Hypothalamus (tissue), 51 donors: ENCODE measurements at places on chromosomes 5 and 9.

DNA sequence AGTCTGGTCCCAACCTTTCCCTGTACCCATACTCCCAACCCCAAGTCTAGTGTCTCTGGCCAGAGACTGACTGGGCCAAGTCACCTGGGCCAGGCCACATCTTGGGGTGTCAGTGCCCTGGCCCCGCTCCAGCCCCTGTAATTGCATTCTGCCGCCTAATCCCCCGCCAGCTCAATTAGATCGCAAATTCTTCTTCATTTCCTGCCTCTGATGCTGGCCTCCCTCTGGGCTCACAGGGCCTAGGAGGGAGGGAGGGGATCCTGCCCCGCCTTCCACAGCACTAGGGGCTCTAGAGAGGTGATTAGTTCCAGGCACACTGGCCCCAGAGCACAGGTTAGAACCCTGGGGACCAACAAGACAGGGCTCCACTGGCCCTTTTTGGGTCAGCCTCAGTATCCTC, 5.5 kb downstream of the CXXC5 start:
- DNase-seq = no peak

- DNase-seq = no peak
Observed at GRCh38 chr9:75039009-75039408, 10.9 kb upstream of the CARNMT1 start.

GRCh38 chr5:56212130-56212879, 20.8 kb downstream of the ANKRD55 start:
- DNase-seq = no peak

DNA sequence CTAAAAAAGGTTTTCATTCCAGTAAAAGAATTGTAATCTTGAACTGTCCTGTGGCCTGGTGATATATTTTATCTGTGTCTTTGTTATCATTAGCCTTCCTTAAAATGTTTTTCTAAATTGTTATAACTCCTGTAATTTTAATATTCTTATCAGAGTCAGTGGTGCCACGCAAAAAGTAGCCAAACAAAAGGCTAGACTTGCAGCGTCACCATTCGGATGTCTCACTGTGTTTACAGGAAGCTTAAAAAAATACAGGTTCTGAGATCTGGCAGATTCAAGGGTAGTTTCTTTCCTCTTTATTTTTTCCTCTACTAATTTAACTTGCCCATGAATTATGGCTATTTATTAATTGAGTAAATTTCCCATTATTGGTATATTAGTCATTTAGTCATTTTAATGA, 362.3 kb downstream of the MAT2B start:
- no peak for DNase-seq

DNA sequence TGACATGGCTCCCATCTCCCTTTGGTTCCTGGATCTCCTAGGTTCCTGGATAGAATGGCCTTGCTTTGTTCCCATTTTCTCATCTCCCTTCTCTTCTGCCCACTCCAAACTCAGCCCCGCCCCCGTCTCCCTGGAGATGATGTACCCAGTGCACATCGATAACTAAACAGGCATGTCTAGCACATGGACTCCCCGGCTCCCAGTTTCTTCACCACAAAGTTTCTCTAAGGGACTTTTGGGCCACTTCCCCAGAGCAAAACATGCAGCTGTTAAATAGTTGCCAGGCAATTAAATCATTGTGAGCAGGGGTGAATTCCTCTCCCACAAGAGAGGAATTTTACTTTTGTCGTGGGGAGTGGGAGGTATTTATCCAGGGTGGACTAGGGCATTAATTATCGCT, 259.0 kb downstream of the GADD45G start:
- DNase-seq = no peak

DNA sequence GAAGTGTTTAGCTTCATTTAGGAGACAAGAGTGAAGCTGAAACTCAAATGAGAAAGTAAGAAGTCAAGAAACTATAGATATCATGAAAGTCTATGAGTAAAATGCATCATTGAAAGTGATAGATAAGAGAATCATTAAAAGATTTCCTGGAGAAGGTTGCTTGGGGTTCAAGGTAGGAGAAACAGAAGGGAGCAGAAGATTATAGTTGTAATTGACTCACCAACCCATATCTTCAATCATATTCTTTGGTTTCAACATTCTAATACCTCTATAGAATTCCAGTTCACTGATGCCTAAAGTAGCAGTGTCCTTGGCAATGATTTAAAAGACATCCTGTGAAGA, 365.7 kb upstream of the RIOK2 start:
- DNase-seq = no peak

- DNase-seq = no peak
Observed at GRCh38 chr5:169029037-169029436, 271.9 kb downstream of the SLIT3 start.

GRCh38 chr5:135433681-135434426, 13.3 kb downstream of the DCANP1 start:
- DNase-seq = no peak

- no peak for DNase-seq
Observed at GRCh38 chr9:93895535-93895934, 59.6 kb downstream of the BARX1 start.

GRCh38 chr5:53545744-53546143, 14.7 kb upstream of the NDUFS4 start:
- DNase-seq = no peak

GRCh38 chr5:106417163-106417562, 1253.6 kb downstream of the EFNA5 start:
- DNase-seq = no peak

GRCh38 chr9:26066237-26066636, 388.0 kb upstream of the TUSC1 start:
- no peak for DNase-seq

- DNase-seq = no peak
Observed at GRCh38 chr9:101593345-101593744, 1.4 kb downstream of the PPP3R2 start.

GRCh38 chr5:132418881-132419280, 49.4 kb downstream of the SLC22A5 start:
- DNase-seq = no peak

DNA sequence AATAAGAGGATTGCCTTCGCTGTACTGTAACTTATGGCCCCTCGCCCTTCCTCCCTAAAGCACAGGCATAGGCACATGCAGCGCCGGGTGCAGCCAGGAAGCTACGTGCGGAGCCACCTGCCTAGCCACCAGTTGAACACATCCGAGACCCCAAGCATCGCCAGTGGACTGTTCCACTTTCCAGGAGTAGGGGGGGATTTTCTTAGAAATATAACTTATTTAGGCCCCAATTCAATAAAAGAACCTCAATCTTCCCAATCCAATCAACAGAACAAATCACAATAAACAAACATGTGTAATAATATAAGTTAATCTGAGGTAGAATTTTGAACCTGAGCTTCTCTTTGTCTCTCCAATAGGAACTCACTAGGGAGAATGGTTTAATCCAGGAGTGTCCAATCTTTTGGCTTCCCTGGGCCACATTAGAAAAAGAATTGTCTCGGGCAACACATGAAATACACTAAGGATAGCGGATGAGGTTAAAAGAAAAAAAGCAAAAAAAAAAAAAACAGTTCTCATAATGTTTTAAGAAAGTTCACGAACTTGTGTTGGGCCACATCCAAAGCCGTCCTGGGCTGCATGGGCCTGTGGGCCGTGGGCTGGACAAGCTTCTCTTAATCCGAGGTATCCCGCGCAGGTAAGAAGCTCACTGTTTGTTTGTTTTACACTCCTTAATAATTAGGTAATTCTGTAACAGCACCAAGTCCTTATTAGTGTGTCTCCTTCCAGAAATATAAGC, 22.0 kb upstream of the NIPBL start:
- DNase-seq = no peak

DNA sequence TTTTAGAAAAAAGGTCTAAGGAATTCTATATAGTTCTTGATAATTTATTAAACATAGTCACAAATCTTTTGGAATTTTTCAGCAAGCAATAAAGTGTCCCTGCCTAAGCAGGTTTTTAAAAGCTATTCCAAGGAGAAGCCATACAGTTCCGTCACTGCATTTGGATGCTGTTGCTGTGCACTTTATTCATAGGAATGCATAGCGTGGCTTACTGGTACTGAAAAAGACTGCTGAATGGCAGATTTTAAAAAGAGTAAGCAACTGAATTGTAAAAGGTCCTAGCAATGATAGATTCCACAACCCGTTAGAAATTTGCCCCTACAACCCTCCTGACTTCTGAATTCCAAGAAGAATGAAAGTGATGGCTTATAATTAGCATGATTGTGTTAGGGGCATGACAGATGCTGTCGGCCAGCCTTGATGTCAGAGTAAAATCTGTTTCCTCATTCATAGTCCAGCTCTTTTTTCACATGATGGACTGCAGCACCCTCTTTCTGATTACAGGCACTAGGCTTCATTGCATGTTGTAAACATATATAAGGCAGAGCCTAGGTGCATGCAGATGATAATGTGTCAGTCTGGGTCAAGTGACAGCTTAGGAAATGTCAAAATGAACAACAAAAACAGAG, 227.0 kb downstream of the PDE4D start:
- no peak for DNase-seq

- DNase-seq = no peak
Observed at GRCh38 chr9:129688285-129689043, 23.0 kb downstream of the PRRX2 start.

GRCh38 chr5:58088941-58089340, 370.9 kb downstream of the PLK2 start:
- no peak for DNase-seq

DNA sequence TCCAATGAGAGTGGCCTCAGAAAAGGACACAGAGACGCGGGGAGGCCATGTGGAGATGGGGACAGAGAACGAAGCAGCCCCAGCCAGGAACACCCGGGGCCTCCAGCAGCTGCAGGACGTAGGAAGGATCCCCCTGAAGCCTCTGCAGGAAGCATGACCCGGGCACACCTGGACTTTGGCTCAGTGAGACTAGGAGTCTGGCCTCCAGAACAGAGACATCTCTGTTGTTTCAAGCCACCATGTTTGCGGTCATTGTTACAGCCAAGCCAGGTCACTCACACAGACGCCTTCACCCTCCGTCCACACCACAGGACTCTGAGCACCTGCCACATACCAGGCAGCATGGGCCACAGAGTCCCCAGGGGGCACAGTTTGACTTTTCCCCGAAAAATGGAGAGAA, 63.6 kb upstream of the SARDH start:
- DNase-seq = no peak

DNA sequence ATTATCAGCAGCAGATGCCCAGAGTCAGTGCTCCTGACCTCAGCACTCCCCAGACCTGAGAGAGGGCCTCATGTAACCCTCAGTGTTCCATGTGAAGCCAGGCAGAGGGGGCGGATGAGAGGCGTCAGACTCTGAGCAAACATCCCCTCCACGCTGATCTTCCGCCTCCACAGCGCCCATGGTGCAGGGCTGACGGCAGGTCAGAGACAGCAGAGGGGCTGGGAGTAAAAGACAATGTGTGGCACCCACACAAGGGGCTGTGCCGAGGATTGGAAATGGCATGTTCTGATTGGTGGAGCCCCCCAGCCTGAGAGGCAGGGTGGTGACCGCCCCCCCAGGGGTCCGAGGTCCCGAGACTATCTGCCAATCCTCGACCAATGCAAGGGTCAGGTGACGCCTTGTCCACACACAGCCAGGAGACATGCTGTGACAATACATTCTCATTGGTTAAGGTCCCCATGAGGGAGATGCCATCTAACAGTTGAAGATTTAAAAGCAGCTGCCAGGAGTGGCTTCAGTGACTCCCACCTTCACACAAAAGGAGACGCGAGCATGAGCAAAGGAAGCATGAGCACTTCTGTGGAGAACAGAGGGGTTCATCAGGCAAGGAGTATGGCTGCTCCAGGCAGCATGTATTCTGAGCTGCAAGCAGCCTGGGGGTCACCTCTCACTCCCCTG, 19.3 kb upstream of the SLC25A51 start:
- DNase-seq = no peak

GRCh38 chr5:85823462-85824426, 794.0 kb upstream of the COX7C start:
- DNase-seq = no peak

GRCh38 chr5:1792842-1793266, 6.8 kb downstream of the MRPL36 start:
- no peak for DNase-seq

DNA sequence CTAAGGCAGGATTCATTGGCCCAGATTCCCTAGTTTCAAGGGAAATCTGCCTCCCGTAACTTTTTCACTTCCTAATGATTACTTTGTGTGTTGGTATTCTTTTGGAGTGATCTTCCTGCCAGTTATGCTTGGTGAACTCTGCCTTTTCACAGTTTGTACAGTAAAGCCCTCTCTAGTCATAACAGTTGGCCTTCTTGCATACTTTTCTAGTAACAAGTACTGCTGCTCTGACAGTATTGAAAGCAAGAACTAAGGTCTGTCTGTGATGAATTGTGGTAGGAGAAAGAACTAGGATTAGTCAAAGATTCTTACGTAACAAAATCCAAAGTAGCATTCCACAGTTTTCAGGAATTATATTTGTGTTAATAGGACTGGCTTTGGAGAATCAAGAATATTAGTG, 1457.2 kb upstream of the WWC1 start:
- no peak for DNase-seq

DNA sequence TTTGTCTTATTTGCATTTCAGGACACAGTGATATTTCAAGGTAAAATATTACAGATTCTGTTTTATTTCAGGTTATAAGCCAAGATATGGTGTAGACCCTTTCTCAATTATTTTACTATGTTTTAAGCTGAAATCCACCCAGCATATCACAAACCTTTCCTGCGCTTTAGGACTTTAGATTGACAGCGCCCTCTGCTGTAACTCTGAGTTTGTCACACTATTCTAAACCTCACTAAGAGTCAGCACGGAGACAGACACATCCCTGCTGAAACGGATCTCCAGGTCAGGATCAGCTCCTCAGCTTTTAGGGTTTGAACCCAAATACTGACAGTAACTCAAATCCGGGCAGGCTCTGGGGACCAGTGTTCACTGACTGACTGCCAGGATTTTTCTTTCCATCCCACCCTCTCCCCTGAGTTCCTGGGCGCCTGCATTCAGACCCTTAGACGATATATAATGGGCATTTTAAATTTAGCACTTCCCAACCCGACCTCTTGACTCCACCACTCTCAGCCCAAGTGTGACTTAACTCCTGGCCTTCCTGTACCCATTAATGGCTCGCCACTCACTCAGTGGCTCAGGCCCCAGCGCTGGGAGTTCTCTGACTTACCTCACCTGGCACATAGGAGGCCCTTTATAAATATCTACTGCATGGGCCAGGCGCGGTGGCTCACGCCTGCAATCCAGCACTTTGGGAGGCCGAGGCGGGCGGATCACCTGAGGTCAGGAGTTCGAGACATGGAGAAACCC, 33.5 kb downstream of the TLX3 start:
- DNase-seq = no peak
